CD8-positive, alpha-beta T cell (primary cell): ENCODE measurements at places on chromosomes 5 and 9.

GRCh38 chr9:16482764-16483163 lies 387.7 kb downstream of the BNC2 start:
- DNase-seq = no peak

DNA sequence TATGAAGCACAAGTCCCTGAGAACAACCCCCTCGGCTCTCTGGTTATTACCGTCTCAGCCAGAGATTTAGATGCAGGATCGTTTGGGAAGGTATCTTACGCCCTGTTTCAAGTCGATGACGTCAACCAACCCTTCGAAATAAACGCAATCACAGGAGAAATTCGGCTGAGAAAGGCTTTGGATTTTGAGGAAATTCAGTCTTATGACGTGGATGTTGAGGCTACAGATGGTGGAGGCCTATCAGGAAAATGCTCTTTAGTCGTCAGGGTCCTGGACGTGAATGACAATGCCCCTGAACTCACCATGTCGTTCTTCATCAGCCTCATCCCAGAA lies 1.1 kb downstream of the PCDHB6 start:
- no peak for DNase-seq

GRCh38 chr9:31536471-31536870 lies 848.0 kb upstream of the ACO1 start:
- no peak for DNase-seq

DNA sequence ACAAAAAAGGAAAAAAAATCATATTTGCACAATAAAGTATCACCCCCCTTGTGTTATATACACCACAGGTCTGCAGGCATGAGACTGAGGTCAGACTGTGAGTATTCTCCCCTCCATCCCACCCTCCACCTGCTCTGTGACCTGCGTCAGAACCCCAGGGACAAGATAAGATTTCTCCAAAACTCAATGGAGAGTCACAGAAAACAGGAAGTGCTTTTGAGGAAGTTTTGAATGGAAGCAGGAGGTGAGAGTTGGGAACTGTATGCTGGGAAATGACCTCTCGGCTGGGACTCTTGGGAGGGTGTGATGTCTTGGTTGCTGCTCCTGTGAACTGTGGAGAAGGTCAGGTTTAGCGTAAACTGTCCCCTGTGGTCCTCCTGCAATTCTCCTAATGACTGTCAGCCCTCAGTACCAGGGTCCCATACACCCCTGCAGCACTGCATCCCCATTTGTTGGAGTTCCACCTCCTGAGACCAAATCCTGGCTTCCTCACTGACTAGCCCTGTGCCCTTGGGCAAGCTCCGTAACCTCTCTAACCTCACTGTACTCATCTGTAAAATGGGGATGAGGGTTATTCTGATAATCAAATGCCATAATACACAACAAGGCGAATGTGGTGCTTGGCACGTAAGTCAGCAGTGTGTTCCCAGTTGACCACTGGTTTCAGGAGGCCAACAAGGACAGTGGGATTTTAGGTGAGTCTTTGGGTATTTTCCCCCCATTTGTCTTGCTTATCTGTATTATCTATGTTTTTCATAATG lies 6.9 kb upstream of the CTSL start:
- no peak for DNase-seq

GRCh38 chr5:59390989-59391388 lies 502.5 kb downstream of the PDE4D start:
- no peak for DNase-seq

GRCh38 chr9:118473521-118473920 lies 769.3 kb downstream of the TLR4 start:
- no peak for DNase-seq

- no peak for DNase-seq
Measured at GRCh38 chr5:160151017-160151416, 31.8 kb upstream of the PWWP2A start.

- no peak for DNase-seq
Measured at GRCh38 chr9:18331808-18332209, 142.1 kb upstream of the ADAMTSL1 start.

DNA sequence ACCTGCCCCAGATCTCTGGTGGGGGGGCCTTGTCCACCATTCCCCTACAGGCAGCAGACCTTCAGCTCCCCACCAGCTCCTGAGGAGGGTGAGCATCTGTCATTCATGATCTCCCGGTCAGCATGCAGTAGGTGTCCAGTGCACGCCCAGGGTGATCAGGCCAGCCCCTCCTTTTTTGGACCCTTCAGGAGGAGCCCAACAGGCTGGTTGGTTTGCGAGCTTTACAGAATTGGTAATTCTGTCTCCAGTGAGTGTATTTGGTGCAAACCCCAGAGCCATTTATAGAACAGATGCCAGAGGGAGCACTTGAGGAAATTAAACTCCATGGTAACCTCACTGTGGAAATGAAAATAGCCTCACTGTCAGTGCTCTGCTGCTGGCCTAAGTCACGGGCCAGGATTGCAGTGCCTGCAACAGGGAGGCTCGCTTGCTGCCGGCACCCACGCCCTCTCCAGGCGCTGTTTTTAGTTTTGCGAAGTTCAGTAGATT lies 23.4 kb downstream of the WNK2 start:
- no peak for DNase-seq

DNA sequence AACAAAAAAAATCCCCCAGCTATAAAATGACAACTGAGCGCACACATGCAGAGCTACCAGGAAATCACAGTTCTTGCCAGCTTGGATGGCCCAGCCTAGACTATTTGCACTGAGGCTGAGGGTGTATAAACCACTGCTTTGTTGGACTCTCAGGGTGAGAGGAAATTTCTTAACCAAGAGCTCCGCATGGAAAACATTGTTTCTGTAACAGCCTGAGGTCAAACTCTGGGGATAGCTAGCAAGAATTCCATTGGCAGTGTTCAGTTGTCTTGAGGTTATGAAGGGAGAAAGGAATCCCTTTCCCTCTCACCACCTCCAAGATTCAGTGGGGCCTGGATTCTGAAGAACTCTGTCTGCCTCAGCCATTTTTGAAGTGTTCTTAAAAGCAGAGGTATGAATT lies 360.0 kb downstream of the OSTF1 start:
- no peak for DNase-seq
